ENCODE measurements at places on chromosomes 3 and 15.

DNA sequence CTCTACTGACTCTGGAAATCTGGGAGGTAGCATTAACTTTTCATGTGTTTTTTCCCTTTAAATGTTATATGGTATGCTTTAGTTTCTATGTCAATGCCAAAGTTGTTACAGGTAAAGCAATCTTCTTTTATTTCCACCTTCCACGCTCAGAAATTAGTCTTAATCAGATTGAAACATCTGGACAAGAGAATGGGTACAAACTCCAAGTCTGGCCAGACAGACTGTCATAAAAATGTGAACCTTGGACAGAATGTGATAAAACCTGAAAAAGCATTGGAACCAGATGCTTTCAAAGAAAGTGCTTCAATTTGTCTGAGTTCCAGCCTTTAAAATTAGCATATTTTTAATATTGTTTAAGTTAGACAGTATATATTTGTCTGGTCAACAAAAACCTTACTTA, 110.7 kb upstream of the P2RY1 start:
- no peak for DNase-seq

DNA sequence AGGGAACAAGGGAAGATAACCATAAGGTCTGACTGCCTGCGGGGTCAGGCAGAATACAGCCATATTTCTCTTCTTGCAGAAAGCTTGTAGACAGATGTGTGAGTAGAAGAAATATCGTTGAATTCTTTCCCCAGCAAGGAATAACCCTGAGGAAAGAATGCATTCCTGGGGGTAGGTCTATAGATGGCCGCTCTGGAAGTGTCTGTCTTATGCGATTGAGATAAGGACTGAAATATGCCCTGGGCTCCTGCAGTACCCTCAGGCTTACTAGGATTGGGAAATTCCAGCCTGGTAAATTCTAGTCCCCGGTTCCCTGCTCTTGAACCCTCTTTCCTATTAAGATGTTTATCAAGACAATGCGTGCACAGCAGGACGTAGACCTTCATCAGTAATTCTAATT, 15.8 kb upstream of the SST start:
- no peak for DNase-seq

DNA sequence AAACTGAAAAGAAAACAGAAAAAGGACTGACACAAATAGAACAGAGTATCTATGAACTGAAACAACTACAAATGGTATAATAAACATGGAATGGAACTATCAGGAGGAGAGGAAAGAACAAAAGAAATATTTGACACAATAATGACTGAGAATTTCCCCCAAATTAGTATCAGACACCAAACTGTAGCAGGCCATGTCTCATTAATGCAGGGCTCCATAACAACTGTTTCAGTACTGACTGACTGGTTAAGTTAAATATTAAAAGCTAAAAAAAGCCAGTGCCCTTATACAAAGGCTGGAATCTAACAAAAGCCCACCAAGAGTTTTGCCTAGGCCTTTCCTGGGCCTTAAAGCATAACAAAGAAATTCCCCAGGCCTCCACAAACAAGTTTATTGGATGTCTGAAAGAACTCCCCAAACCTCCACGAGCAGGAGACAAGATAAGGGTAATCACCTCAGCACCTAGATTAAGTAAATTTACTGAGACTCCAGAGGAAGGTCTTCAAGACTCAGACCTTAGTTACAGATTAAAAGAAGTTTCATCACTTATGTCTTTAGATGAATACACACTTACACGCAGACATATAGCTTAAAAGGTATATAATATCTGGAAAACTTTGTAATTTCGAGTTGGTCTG, 45.7 kb downstream of the KPNA1 start:
- no peak for DNase-seq

- DNase-seq, result no peak
Measured at GRCh38 chr15:100777821-100778220, 101.8 kb upstream of the ALDH1A3 start.

DNA sequence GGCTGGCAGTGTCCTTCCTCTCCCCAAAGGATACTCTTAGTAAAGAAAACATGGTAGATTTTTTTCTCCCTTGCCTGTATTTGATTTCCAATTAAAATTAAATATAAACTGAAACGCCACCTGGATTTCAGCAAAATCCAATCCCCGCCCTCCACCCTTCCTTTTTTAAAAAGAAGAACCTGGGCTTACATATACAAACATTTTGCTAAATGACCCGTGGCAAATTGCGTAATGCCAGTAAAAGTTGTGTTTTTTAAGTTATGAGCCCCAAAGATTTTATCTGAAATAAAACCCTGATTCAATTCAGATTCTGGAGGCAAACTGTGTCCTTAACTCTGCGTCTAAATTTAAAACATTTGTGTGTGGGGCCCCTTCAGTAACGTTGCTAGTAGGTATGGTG, 403.0 kb downstream of the FOXP1 start:
- no peak for DNase-seq

GRCh38 chr15:48427960-48428547, 96.8 kb downstream of the DUT start:
- DNase-seq, result no peak

DNA sequence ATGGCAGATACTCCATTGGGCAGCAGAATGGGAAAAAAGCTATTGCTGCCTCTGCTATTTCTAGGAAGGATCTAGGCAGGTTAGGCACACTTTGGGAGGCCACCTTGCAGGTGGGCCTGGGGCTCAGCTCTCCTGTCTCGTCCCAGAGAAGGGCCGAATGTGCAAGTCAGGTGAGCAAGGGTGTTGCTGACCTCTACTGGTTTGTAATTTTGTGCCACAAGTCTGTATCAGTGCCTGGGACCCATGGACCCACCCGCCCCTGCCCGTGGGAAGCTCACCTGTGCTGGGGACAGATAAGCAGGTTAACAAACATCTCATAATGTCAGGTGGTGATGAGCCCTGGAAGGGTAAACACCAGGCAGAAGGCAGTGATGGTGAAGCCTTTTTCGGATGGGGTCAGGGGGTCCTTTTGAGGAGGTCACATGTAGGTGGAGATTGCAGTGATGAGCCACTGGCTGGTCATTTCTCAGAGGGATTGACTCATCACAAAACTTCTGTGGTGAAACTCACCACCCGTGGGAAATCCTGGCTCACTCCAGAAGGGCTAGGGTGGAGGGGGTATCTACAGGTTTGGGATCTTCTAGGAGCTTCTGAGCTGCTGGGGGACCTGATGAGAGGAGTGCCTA, 161.3 kb downstream of the KLF13 start:
- no peak for DNase-seq

DNA sequence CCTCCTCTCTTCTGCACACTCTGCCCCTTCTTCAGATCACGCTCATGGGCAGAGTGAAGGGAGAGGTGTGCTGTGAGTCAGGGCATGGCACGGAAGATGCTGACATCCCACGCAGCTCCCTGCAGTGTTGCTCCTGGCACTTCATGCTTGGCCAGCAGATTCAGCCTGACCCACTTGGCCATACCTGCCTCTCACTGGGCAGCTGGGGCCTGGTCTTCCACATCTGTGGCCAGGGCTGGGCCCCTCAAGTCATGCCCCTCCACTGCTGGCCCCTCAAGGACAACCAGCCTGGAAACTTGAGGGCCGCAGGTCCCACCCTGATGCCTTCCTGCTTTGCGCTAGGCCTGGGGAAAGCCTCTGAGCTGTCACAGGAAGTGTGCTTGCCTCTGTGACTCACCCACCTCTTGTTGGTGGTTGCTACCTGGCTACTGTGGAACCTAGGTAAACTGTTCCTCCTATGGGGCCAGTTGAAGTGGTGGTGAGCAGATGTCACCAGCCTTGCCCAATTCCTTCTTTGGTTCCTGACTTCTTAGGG, 48.7 kb downstream of the BSN start:
- DNase-seq, result peak; percentile 20
